ENCODE measurements at places on chromosomes 4 and X.

- DNase-seq: no peak
Measured at GRCh38 chrX:727738-728621, 97.4 kb downstream of the SHOX start.

DNA sequence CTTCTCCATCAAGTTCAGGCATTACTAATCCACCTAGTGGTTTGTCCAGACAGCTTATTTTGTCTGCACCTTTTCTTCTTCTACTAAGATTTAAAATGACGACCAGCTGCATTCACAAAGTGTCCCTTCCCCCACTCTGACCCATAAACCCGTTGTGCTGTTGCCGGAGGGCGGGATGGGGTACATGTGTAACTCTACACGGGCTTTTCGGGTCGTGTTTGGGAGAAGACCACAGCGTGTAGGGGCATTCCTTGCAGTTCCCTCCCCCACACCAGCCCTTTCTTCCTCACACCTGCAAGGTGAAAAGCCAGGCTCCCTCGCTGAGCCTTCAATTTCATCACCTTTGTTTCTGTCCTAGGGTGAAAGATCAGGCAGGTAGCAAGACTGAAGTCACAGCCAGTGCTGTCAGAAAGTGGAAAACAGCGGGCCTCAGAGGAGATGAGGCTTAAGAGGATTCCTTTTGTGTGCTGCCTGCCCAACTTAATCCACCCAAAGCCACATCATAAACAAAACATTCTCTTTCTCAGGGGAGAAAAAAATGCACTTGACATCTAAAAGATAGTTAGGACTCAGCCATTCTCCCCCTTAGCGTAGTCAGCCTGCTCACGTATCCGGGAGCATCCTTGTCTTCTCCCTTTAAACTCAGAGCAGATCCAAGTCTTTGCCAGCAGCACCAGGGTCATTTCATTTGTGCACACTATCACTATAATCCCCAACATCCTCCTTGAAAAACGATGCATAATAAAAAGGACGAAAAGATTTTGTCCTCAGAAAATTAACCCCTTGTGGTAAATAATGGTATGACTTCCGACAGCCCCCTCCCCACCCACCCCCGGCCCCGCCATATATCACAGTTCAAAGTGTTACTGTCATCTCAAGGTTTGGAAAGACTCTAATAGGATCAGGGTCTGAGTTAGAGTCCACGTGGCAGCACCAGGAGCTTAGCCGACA lies 599.0 kb downstream of the RAB28 start:
- no peak for DNase-seq

GRCh38 chrX:123755107-123755506 lies 22.3 kb upstream of the THOC2 start:
- no peak for DNase-seq

DNA sequence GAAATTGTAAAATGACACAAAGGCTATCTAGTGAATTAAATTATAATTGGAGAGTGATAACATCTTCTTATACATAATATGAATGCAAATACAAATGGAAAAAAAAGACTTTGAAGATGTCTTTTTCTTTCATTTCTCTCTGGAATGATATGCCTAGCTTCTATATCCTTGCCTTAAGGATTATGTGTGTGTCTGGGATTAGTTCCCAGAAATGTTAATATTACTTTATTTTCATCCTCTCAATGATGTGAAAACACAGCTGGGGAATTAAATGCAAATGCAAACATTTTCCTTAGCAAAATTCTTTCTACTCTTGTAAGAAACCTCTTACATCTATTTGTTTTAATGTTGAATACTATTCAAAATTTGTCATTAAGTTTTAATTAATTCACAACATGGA lies 441.9 kb downstream of the FSTL5 start:
- DNase-seq: no peak

DNA sequence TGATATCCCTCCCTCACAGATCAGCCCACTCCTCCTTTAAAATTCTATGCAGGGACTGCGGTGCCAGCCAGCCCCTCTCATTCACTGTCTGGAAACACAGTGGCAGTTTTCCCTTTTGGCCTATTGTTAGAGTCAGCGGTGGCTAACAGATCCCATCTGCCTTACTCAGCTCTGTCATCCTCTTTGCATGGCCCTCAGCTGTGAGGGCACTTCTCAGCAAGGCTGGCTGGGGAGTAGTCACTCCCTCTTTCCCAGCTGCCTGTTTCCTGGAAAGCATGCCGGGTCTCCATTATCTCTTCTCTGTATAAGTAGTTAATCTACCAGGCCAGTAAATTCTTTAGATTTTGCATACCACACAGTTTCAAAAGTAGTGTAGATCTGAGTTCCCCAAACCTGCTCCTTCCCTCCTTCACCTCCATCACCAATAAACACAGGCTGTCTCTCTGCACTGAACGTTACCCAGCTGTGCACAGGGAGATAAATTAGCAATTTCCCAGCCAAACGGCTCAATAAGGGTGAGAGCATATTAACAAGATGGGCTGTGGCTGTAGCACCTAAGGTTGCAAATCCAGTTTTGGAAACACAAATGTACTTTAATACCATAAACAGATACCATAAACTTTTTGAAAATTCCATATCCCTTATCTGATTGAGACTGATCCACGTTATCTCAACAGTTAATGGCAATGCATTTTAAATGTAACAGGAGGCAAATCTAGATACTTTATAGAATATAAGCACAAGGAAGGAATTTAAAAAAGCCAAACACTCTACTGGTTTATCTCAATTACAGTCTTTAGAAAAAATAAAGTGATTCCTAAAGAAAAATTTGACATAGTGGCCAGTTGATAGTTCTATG lies 229.3 kb downstream of the ANKRD50 start:
- DNase-seq: peak; percentile 21

DNA sequence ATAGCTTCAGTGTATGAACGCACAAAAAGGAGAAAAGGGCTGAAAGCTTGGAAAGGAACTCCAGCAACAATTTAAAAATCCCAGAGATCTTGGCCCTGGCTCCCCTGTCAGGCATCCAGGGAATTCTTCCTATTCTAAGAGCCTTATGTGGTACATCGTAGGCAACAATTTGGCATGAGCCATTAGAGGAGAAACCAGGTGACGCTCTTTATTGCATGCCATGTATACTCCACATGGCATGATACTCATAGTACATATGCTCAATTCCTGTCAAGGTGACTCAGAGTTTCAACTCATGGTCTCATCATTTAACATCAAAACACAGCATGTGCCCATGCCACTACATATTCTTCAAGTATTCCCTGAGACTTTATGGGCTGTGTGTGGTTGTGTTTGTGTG lies 191.3 kb downstream of the OR13H1 start:
- no peak for DNase-seq

DNA sequence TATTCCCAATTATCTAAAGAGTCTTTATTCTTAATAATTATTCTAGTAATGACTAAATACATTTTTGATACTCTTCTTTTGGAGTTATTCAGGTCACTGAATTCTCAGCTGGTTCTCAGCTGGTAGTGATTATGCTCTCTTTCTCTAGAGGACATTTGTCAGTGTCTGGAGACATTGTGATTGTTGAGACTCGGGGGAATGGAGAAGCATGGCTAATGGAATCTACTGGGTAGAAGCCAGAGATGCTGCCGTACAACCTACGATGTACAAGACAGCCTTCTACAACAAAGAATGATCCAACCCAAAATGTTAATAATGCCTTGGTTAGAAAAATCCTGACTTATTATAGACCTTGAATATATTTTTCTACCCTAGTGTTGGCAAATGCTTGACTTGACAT lies 149.2 kb upstream of the ANKRD50 start:
- DNase-seq: no peak

Measured in IMR-90 (cell line).